ENCODE measurements at places on chromosomes 7 and 10.

GRCh38 chr7:66522518-66522917, 106.2 kb upstream of the KCTD7 start:
- DNase-seq, result no peak

DNA sequence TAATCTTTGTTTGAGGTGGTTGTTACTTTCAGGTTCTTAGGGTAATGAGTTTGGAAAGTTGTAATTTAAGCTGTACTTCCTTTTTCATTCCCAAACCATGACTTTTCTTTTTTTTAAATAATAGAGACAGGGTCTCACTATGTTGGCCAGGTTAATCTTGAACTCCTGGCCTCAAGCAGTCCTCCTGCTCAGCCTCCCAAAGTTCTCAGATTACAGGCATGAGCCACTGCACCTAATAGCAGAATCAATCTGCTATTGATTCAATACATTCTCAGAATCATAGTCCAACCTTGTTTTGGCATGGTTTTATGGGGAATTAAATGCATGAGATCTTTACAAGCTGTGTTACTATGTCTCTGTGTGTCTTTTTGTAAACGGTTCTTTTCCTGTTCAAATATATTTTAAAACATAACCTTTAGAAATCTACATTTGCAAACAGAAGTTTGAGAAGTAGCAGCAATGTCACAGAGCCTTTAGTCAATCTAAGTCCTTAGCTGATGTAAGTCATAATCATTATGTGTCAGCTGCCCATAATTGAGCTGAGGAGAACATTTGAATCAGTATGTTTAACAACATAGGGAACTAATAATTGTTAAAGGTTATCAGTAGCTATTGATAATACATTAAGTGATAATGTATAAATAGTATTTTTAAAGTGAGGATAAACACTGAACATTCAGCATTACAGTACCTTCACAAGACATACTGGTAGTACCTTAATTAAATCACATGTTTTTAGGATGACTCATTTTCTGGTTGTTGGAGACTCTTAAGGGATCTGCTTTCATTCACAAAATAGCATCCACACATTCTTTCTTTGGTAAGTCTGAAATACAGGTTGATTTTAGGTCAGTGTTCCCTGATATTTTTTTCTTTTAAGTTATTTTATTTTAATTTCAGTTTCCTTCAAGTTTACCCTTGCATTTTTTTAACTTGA, 8.8 kb downstream of the INPP5F start:
- peak; percentile 67 for DNase-seq

DNA sequence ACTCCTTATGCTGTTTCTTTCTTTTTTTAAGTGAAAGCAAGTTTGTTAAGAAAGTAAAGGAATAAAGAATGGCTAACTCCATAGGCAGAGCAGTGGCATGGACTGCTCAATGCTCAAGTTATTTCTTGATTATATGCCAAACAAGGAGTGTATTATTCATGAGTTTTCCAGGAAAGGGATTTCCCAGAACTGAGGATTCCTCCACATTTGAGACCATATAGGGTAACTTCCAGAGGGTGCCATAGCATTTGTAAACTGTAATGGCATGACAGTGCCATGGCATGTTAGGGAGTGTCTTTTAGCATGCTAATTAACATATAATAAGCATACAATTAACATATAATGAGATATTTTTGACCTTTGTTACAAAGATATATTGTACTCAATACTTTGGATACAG, 1034.5 kb upstream of the PHF14 start:
- DNase-seq, result peak; percentile 17

DNA sequence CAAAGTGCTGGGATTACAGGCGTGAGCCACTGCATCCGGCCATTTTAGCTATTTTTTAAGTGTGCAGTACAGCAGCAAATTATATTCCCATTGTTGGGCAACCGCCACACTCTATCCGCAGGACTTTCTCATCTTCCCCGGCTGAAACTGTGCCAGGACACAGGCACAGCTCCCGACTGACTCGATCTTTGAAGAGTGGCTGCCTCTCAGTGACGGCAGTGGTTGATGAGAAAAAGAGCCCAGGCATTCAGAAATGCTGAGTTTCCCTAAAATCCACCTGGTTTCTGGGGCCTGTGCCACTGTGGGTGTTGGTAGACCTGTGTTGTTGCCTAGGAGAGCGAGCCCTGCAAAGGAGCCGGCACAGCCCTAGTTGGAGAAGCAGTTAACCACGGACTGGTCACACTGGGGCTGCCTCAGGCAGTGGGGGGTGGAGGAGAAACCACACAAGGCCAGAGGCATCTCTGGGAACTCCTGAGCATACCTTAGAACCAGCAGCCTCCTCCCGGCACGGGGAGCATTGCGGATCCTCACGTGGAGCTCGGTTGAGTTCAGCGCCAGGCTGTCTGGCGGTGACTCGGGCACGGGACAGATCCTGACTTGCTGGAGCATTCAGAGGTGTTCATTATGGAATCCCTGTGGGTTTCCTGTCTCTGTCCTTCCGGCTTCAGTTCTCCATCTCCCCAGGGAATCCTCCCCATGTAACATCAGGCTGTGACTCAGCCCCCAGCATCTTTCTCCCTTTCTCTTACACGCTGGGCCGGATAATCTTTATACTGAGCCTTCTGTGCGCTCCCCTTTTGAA, 16.2 kb downstream of the PFKFB3 start:
- DNase-seq, result peak; percentile 89

GRCh38 chr7:12281038-12281437, 69.9 kb downstream of the TMEM106B start:
- no peak for DNase-seq

DNA sequence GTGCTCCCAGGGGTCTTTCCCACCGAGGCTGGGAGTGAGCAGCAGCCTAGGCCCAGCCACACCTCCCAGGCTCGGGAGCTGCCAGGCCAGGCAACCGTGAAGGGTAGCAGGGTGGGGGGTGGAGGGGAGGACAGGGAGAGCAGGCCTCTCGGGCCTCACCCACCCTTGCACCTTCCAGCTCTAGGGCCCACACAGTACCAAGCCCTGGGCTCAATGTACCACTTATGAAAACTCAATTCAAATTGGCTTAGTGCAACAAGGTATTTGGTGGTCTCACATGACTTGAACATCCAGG, 127.4 kb downstream of the FAM53B start:
- no peak for DNase-seq

DNA sequence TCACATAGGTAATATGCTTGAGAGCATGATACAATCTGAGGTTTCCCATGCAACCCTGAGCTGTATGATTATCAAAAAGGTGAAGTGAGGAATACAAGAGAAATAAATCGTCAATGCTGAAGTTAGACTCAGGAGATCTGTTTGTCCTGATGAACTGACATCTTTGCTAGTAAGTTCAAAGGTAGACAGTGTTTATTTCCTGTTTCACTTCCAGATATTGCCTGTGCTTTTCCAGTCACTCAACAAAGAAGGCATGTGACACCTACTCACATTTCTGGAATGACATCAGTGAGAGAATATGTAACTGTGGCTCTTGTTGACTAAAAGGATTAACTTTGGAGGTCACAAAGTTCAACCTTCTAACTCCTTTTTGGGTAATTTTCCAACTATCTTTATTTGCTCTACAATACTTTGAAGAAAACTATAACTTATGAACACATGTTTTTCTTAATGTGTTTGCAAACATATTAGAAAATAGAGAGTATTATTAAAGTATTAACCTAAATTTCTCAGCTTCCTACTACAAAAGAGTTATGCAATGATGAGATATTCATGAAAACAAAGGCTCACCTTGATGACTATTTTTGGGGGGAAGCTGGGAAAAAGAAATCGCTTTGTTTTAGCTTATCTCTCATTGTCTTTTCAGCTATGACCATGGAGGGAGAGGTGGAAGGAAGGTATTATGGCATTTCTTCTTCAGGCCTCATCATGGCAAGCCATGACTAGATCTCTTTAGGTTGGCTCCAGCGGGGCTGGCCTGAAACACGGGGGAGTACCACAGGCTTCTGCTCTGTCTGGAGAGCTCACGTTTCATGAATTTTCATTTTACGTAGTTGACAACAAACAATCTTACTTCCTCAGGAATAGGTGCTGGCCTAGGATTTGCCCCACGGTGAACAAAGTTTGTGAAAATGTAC, 214.7 kb upstream of the SLC26A5 start:
- DNase-seq, result peak; percentile 17

GRCh38 chr7:101598986-101599771, 29.9 kb downstream of the MYL10 start:
- no peak for DNase-seq

- no peak for DNase-seq
Measured at GRCh38 chr7:1313613-1314012, 80.9 kb downstream of the UNCX start.

DNA sequence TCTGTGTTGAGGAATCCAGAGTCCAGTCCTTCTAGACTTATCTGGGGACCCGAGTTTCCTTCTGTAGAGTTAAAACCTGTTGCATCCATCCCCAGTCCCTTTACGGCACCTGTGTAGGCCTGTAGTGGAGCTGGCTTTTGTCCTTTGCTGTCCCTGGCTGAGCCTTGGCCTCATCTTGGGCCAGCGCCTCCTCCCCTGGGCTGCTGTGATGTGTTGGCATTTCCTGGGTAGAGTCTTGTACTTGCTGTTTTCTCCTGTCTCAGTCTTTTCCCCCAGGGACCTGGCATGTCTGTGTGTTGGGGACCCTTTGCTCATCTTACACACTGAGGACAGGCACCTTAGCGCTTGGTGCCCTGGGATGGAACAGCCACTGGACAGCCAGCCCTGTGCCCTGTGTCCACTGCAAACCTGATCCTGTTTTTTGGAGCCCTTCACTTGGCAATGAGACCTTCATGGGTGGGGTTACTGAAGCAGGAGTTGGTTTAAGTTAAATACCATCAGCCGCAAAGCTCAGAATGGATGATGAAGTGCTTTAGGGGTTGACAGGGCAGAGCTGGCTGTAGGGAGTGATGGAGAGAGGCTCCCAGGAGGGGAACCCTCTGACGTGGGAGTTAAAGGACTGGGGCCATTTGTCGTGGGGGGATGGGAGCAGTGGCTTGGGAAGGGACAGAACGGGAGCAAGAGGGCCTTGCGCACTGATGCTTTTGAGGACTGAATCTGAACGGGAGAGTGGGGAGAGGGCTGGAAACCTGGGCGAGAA, 50.9 kb downstream of the CUX1 start:
- DNase-seq, result no peak

DNA sequence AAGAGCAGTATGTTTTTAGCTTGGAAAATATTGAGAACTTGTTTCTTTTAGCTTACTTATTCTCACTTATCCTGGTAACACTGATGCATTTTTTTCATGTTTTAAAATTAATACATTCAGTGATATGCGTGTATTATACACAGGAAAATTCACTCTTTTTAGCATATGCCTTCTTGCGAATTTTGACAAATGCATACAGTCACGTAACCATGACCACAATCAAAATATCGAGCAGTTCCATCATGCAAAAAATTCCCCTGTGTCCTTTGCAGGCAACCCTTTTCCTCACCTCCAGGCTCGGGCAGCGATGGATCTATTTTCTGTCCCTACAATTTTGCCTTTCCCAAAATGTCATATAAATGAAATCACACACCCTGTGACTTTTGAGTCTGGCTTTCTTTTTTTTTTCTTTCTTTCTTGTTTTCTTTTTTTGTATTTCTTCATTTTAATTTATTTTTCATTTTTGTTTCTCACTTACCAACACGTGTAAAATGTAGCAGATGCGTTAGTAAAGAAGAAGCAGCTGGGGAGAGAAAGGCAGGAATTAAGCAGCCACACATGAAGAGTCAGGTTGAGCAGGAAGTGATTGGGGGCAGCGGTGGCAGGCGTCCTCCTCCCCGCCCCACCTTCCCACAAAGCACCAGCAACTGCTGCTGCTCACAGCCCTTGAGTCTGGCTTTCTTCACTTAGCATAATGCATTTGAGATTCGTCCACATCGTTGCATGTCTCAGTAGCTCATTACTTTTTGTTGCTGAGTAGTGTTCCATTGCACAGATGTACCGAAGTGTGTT, 29.9 kb downstream of the ADRB1 start:
- no peak for DNase-seq

- no peak for DNase-seq
Measured at GRCh38 chr7:36521133-36521532, 131.5 kb downstream of the ANLN start.

DNA sequence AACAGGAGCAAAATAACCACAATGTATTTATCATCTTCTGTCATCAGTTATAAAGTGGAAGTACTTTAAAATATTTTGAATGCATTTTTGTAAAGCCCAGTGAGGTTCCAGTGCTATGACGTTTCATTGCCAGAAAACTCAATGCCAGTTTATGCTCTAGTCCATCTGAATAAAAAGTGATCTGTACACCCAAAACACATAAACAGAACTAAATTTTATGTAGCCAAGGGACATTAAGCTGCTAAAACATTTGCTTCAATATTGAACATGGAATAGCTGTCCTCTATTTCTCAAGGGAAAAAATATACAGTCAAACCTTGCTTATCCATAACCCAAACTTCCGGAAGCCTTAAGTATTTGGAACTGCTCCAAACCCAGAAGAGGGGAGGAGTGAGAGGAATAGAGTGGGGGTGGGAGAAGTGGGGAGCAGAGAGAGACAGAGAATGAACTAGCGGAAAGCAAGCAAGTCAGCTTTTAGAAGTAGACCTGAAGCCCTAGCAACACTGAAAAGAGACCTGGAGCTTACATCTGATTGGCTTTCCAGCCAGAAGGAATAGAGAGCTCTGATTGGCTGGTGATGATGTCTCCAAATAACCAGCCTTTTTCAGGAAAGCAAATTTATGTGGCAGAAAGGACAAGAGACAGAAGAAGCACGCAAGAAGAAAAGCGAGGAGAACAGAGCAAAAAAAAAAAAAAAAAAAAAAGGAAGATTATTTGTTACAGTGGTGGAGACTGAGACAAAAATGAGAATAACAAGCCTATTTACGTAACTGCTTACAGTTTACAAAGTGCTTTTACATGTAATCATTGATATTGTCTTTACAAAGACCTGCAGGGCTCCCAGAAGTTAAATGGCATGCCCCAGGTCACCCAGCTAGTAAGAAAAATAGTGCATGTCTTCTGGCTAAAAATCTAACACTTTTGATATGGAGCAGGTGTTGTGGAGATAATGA, 196.0 kb downstream of the RNLS start:
- peak; percentile 85 for DNase-seq

DNA sequence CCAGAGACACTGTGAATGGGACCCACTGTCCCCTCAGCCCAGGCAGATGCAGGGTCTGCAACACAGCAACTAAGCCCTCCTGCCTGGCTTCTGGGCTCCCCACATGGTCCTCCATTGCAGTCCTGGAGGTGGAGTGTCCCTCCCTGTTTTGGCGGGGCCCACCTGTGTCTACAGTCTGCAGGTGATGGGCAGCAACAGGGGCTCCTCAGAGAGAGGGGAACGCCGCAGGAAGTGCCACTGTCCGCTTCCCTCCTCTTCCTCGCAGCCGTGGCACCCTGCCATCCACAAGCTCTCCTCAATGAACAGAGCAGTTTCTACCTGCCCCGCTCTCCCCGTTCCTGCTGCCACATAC, 9.3 kb downstream of the CAMK2G start:
- DNase-seq, result no peak
